ENCODE measurements at places on chromosomes 7 and 10.
A peak's percentile ranks its signal among the peaks of the same experiment; 100 is the strongest.

GRCh38 chr10:52318822-52319464, 4.9 kb downstream of the DKK1 start:
- DNase-seq = no peak

DNA sequence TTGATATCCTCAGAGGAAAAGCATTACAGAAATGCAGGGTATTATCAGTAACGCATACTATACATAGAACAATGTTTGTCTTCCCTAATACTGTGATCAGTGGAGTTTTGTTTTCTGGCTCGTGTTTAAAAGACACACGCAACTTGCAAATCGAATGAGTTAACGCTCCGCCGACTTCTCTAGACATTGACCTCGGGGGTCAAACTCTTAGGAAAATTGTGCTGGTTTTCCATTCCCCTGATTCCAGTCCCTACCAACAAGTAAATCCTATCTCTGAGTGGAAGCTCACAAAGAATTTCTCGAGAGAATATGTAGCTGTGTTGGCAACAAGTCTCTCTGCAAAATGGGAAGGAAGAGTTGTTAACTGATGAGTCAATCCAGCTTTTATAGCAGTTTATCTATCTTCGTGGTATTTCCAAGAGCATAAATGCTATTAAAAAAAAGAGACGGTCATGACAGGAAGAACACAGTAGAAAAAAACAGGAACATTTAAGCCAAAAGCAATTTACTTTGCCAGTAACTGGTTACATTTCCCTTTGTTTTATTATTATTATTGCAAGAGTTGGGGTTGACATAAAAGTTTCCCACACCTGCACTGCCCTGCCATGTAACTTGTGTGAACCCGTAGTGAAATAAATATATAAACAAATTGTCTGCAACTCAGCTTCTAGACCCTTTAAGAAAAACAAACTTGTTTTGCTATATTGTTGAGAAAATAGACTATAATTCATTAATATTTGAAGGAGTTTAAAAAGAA, 144.4 kb downstream of the ARID5B start:
- no peak for DNase-seq

DNA sequence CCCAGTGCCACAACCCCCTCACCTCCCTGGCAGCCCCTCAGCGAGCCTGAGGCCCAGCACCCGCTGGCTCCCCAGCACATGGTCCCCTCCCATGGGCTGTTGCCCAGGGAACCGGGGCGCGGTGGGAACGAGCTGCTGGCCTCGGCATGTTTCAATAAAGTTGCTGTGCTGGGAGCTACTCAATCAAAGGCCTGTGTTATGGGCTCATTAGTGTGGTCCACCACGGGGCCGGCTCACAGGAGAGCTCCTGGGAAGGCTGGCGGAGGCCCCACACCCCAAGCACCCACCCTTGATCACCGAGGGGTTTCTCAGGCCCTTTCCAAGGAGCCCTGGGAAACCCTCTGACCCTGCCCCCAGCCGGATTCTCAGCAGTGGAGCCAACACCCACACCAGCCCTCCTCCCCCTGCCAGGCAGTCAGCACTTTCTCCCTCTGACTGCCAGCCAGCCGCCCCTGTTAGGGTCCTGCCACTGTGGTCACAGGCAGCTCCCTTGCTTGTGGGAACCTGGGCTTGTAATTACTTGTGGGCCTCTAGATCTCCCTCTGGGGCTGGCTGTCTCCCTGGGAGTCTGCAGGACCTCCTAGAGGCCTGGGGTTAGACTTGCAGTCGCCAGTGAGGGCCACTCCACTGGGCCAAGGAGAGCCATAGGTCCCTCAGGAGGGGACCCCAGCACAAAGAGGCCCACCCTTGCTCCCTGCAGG, 24.8 kb upstream of the TRIM8 start:
- no peak for DNase-seq

- DNase-seq = no peak
Measured at GRCh38 chr7:139993592-139993991, 69.2 kb downstream of the PARP12 start.

- DNase-seq = no peak
Measured at GRCh38 chr7:151384776-151385625, 24.8 kb downstream of the WDR86 start.

DNA sequence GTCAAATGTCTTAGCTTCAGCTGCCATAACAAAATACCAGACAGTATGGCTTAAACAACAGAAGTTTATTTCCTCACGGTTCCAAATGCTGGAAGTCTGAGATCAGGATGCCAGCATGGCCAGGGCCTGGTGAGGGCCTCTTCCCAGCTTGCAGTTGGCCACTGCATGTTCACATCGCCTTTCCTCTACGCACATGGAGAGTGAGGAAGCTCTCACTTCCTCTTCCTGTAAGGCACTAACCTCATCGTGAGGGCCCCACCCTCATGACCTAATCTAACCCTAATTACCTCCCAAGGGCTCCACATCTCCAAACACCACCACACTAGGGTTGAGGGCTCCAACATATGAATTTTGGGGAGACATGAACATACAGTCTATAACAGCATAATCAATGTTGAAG, 14.4 kb downstream of the ZNF33B start:
- DNase-seq = no peak

DNA sequence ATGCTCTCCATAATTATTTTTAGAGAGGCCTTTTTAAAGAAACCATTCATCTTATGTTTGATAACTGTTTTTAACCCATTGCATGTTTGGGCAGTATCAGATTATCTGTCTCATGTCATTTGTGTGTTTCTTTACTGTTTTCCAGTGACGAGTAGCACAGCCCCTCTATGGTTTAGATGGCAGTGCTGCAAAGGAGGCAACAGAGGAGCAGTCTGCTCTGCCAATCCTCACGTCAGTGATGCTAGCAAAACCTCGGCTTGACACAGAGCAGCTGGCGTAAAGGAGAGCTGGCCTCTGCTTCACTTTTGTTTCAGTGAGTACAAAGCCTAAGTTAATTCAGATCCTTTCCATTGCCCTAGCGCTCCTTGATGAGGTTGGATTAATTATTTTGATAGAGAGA, 80.4 kb upstream of the GARIN1A start:
- DNase-seq = no peak

- DNase-seq = no peak
Measured at GRCh38 chr10:133126431-133127290, 33.4 kb upstream of the KNDC1 start.

DNA sequence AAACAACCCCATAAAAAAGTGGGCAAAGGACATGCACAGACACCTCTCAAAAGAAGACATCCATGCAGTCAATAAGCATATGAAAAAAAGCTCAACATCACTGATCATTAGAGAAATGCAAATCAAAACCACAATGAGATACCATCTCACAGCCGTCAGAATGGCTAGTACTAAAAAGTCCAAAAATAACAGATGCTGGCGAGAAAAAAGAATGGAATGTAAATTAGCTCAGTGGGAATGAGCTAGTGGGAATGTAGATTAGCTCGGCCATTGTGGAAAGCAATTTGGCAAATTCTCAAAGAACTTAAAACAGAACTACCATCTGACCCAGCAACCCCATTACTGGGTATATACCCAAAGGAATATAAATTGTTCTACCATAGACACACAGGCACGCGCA, 287.0 kb downstream of the WDR37 start:
- no peak for DNase-seq

DNA sequence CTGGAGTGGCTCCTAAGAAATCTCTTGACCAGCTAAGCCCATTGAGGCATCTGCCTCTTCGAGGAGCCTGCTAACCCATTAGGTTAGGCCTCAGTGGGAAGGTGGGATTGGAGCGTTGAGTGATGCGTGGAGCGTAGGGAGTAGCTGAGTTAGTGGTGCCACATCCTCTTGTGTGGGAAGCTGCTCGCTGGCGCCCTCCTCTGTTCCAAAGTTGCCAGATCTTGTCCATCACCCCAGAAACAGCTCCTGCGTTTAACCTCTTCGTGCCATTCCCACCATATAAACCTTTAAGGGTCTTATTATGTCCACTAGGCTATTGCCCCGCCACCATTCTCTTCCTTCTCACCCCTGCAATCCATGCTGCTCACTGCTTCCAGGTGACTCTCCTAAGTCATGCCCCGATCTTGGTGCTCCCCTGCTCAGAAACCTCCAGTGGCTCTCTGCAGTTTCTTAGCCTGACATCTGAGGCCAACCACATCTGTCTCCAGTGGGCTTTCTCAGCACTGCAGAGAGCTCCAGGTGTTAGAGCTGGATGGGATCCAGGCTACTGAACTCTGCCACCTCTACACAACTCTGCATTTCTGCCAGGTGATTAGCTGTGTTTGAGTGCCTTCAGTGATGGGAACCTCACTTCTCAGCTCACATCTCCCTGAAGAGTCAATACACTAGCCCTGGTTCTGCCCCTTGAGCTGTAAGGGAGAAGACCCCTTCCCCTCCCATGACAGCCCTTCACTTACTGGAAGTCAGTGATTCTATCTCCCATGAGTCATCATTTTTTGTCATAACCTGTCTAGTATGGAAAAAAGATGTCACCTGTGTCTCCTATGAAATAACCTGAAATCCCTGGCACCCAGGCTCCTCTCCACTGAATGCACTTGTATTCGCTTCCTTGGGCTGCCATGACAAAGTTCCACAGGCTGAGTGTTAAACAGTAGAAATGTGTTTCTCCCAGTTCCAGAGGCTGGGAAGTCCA, 65.0 kb upstream of the FGFR2 start:
- no peak for DNase-seq

DNA sequence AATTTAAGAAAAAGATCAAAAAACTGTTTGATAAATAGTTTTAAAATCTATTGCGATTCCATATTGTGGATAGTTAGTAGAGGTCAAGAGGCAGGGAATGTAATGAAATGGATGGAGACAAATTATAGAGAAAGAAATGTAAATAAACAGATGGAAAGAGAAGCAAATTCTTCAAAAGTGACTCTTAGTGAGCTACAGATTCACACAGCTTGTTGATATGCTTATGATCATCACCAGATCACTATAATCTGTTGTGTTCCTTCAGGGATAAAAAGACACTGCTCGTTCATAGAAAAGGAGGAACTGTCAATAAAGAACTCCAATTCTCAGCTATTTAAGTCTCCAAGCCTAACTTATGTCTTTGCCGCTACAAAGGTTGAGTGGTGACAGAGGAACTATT, 251.4 kb upstream of the SEMA3C start:
- no peak for DNase-seq

GRCh38 chr7:45216181-45216580, 58.6 kb downstream of the RAMP3 start:
- no peak for DNase-seq

DNA sequence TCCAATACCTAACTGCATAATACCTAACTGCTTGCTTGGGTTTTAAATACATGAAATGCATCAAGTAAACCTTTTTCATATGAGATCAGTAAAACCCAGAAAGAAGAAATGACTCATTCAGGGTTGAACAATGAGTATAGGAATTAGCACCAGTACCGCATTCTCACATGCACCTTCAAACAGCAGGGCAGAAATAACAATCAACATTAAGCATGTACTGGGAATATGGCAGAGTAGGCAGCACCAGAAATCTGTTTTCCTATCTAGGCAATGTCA, 850.3 kb upstream of the SORCS1 start:
- DNase-seq = no peak

GRCh38 chr7:66170309-66171231, 34.6 kb upstream of the TPST1 start:
- peak; percentile 35 for DNase-seq

DNA sequence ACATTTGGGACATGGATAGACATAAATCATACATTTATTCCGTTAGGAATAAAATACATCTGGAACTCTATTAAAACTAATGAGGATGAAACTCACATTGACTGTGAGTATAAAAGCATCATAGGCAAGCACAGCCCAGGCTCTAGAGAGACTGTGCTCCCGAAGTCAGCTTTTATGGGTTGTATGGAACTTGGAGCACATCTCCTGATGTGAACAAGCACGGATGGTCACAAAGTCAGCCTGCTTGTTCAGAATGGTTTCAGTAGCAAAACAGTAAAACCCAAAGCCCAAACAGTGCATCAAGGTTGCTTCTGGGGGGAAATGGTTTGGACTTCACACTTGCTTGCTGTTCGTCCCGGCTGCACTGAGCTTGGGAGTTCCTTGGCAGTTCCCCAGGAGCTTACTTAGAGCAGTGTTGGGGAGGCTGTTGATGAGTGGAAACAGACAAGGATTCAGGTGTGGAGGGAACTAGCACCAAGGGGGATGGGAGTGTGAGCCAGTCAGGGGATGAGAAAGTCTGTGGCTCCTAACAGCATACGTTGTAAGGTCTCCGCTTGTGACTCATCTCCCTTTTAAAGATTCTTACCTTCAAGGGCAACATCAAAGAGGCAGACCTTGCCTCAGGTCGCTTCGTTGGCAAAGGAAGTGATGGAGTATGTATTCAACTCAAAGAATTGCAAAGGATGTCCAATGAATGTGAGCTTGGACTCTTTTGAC, 19.7 kb upstream of the ITGA8 start:
- DNase-seq = no peak

- no peak for DNase-seq
Measured at GRCh38 chr10:86018735-86019058, 347.9 kb downstream of the GRID1 start.

- DNase-seq = no peak
Measured at GRCh38 chr7:158498443-158499081, 89.1 kb downstream of the PTPRN2 start.

DNA sequence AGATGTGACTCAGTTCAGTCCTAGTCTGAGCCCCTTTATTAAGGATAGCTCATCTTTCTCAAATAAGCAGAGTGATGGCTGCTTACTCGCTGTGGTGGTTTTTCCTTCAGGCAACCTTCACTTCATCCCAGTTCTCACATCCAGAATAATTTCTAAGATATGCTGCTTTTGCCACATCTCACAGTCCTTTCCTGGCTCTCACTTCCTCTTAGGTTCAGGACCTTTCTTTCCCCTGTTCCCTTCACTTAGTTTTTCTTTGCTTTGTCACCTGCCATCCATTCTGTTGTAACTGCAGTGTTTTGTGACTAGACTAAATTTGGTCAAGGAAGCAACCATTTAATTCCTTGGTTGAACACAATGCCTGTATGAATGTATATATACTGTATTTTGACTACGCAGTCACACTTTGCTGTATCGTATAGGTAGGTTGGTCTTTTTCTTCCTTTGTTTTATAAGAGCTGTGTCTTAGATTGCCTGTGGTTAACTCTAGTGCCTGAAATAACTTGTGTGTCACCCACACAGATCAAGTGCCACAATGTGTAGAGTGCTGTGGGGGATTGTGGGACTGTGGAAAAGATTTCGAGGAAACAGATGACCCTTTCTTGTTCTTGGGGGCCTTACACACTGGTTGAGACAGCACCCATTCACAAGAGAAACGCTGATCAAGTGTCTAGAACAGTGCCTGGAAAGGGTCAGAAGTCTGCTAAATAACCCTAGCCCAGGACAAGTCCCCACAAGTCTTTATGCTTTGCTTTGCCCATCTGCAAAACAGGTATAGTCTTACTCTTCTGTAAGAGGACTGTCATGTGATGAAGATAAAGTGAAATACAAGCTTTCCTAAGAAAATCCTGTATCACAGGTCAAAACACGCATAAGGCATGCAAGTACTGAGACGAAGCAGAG, 2.6 kb downstream of the ZNF655 start:
- DNase-seq = no peak

- peak; percentile 2 for DNase-seq
Measured at GRCh38 chr7:2231992-2232765, 566 bp downstream of the MAD1L1 start.
